ENCODE measurements at places on chromosomes 12 and 14.
A peak's percentile ranks its signal among the peaks of the same experiment; 100 is the strongest.

DNA sequence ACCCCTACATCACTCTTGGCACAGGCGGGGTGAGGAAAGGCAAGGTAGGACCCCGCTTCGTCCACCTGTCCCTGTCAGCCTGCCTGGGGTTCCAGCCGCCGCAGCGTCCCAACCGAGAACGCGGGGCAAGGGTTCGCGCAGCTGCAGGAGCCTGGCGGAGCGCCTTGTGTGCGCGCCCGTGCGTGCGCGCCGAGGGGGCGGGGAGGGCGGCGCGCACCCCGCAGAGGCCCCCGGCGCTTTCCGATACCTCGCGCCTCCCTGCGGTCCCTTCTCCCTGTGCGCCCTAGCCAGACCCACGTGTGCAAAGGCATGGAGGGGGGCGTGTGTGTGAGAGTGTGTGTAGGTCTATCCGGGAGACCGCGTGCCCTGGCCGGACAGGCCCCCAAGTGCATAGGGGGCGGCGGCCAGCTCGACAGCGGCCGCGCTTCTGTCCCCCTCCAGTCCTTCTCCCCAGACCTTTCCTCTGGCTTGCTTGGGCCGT, 122.4 kb downstream of the TSPAN9 start:
- no peak for DNase-seq

GRCh38 chr12:39930101-39930500, 175.8 kb downstream of the SLC2A13 start:
- DNase-seq = no peak

GRCh38 chr14:93970965-93971634, 5.3 kb downstream of the ASB2 start:
- DNase-seq = peak; percentile 88

DNA sequence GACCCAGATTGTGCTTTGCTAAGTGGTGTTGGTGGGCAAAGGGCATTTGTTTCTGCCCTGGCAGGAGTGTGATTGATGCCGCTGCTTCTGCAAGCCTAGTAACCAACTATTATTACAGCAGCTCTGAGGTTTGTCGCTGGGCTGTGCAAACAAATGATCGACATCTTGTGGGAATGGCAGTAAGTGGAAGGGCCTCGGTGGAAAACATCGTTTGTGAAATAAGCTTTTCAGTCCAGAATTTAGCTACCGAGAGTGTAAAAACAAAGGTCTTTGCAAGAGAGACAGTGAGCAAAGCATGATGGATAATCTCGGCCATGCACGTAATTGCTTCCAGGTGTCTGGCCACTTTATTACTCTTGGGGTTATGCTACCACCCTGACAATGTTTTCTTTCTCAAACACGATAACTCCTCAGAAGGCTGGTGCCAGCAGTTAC, 397.7 kb upstream of the PRICKLE1 start:
- DNase-seq = no peak

DNA sequence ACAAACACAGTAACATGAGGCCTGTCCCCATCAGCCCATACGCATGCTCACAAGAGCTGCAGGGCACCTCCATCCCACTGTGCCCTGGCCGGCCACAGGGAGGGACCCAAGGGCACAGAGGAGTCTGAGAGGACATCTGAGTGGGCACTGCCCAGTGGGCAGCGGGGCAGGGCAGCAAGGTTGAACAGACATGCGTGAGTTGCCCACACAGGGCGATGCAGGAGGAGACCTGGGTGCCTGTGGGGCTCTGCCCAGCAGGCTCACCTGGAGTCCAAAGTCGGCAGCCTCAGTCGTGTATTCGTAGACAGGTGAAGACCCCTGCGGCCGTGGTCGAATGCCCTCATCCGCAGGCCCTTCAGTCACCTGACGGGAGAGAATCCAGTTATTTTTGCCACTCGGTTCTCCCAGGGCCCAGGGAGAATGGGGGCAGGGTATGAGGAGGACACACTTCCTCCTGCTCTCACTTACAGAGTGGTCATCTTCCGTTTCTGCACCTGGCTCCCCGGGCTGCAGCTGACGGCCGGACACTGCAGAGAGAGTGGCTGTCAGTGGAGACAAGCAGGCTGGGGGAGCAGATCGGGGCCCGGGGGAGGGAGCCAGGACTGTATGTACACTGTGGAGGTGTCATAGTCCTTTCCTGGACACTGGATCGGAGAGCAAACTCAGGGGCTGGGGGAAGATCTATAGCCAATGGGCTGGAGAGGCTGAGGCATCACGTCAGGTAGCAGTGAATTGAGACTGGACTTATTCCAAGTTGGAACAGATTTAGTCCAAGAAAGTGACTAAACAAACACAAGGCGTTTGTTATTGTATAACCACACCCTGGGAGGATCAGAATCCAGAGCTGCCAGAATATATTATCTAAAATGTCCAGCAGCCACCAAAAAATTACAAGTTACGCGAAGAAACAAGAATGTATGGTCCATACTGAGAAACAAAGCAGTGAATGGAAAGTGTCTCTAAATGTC, 20.7 kb downstream of the AHNAK2 start:
- DNase-seq = no peak

DNA sequence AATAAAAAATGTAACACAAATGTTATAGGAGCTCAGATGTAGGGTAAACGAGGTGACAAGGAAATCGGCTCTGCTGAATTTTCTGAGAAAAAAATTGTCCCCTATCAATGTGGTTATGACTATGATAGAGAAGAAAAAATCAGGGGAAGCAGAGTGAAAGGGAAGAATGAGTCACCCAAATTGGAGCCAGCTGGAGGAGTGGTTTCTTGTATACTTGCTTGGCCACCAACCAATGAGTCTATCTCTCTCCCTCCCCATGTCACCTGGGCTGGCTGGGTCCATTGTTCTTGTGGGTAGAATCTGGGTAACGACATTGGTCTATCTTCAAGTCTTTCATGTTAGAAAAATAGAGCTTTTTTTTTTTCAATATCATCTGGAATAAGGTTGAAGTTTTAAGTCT, 196.6 kb upstream of the FLRT2 start:
- no peak for DNase-seq

DNA sequence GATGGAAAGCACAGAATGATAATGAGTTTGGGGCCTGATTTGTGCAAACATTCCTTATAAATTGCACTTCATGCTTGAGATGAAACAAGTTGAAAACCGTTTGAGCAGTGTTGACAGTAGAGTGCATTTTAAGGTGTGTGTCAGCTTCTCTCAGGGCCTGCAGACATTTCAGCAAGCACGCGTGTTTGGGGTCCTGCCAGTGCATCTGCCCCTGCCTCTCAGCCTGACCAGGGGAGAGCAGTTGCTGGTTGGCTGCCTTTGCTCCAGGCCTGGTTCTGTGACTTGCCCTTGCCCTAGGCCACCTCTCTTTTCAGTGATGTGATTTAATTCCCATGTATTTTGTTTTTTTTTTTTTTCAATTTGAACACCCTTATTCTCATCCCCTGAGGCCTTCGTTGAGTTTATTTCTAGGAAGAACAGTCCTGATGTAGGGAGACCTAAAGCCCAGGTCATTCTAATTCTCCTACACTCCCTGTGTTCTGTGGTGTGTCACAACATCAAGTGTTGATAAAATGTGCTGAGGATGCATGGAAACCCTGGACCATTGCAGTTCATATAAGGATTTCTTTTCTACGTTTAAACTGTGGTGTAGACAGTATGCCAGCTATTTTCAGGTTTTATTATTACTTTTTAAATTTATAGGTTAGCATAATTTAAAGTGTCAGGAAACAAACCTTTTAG, 40.1 kb upstream of the AMN start:
- DNase-seq = no peak

- peak; percentile 6 for DNase-seq
Measured at GRCh38 chr14:57254884-57255283, 13.8 kb downstream of the EXOC5 start.

DNA sequence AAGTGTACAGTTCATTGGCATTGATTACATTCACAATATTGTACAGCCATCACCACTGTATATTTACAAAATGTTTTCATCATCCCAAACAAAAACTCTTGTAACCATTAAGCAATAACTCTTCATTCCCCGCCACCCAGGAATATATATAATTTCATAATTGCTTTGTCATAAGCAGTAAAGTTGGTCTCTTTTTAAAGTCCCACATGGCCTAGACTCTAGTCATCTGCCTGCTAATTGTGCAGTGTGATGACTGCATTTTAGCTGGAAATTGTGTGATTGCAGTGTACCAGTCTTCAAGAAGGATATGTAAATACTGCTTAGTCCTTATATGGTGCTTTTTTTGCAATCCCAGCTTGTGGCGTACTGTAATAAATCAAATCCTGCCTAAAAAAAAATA, 75.1 kb upstream of the ATP2A2 start:
- DNase-seq = no peak

GRCh38 chr14:81331229-81332021, 68.7 kb downstream of the STON2 start:
- DNase-seq = no peak

GRCh38 chr12:104164634-104165033, 26.6 kb upstream of the NFYB start:
- DNase-seq = no peak

- DNase-seq = no peak
Measured at GRCh38 chr12:17334784-17335183, 728.8 kb upstream of the LMO3 start.

- DNase-seq = no peak
Measured at GRCh38 chr12:122842505-122843405, 7.5 kb downstream of the HIP1R start.

DNA sequence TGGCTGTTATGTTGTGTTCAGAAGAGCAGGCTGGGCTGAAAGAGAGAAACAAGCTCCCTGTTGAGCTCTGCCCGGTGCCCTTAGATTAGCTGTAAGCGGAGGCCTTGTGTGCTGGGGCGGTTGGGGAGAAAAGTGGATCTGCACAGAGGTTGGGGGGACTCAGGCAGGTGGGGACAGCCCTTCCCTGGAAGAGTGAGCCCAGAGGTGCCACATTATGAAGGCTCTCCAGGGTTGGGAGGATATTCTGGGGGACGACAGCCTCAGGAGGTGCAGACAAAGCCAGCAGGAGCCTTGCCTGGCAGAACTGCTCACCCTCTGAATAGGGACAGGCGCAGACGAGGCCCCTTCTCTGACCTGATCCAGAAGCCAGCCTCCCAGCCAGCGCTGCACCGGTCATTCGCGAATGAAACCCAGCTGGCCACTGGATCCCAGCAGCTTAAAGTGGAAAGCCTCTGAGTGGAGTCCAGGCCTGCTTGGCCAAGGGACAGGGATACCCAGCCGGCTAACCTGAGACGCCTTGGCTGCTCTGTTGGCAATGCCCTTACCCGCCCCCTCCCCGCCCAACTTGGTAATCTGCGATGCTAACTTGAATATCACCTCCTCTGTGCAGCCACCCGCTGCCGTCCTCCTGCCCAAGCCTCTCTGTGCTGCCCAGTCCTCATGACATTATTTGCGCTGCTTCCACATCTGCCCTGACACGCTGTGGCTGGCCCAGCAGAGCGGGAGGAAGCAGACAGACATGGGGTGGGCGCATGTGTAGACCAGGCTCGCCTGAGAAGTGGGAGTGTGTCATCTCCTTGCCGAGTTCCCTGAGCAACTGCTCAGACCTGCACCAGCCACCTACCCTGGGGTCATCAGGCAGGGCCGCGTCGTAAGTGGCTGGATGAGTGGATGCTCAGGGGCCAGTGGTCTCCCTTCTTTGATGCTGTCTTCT, 5.6 kb downstream of the HIP1R start:
- DNase-seq = no peak

DNA sequence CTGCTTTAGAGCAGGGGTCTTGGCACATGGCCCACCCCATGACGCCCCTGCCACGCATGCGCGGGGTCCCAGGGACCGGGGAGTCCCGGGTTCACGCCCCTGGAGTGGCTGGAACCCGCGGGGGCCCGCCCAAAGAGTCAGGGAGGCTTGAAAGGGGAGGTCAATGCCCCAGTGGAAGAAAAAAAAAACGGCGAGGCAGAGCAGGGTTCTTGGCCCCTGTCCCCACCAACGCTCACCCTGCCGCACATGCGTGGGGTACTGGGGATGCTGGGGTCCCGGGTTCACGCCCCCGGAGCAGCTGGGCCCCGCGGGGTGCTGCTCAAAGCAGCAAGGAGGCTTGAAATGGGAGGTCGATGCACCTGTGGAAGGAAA, 319.1 kb downstream of the ALG10 start:
- DNase-seq = no peak

GRCh38 chr12:92519284-92519683, 183.5 kb upstream of the PLEKHG7 start:
- DNase-seq = no peak

DNA sequence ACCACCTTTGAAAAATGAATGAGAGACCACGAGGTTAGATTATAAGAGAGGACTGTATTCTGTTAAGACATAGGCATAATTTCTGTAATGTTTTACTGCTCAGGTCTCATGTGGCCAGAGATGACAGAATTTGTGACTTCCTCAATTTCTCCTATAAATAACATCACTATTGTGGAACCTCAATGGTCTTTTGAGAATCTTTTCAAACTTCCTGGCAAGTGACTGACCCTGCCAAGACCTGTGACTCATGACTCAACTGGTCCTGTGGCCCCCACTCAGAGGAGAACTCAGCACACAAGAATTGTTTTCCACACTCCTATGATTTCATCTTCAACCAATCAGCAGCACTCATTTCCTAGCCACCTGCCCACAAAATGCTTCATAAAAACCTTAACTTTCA, 508.2 kb upstream of the ATP2B1 start:
- DNase-seq = peak; percentile 1

GRCh38 chr12:19440916-19441315, 1.6 kb downstream of the AEBP2 start:
- no peak for DNase-seq

DNA sequence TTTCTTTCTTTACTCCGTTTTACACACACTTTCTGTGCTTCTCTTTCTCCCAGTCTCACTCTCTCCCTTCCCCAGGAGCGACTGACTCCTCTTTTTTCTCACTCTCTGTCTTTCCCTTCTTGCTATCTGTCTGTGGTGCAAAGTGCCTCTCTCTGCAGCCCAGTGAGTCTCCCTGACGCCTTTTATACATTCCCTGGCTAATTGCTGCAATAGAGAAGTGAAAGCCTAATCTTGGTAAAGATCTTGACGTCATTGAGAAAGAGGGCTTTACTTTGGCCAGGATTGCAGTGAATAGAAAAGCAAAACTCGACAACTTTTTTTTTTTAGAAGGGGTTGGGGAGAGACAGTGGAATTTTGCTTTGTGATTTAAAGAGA, 706 bp upstream of the DIO2 start:
- no peak for DNase-seq

DNA sequence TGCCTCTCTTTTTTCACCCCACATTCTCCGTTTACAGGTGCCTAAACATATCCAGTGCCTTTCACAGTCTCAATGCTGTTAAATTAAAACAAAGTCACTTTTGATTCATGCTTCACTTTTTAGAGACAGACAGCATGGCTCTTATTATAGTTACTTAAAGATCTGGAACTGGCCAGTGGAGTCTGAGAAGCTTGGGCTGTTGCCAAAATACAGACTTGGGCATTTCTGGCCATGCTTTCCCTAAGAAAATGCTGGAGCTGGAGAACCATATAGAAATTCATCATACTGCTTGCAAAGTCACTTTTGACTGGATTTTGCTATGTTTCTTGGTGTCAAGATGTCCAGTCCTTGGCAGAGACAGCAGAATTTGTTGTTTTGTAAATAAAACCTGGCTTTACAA, 12.2 kb upstream of the GPR68 start:
- no peak for DNase-seq

GRCh38 chr12:123091230-123092150, 59.4 kb downstream of the PITPNM2 start:
- no peak for DNase-seq

GRCh38 chr14:78135450-78135891, 34.7 kb upstream of the NRXN3 start:
- no peak for DNase-seq

- DNase-seq = no peak
Measured at GRCh38 chr14:91977884-91978283, 30.4 kb upstream of the FBLN5 start.

All from GM12865 (cell line).